ENCODE measurements at places on chromosomes 2 and 18.

DNA sequence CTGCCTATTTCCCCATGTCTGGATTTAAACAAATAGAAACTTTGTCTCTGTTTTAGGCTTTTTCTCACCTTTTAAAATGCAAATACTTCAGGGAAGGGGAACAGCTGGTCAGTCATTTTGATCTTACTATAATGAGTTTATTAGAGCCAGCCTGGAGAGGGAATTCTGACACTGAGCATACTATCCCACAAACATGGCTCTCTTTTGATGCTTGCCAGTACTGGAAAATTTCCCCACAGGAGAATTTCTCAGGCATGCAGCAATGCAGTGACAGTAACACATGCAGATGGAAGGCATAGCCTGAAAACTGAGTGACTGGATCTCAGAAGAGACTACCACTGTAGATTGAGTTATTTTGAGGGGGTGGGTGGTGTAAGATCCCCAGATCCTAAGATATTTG, 974.3 kb upstream of the CELF4 start:
- no peak for DNase-seq

GRCh38 chr2:207847807-207848544, 78.3 kb upstream of the FZD5 start:
- no peak for DNase-seq

- no peak for DNase-seq
These were observed 17.7 kb upstream of the NFE2L2 start for GRCh38 chr2:177282181-177282641.

- no peak for DNase-seq
These were observed 437.0 kb upstream of the MEIS1 start for GRCh38 chr2:65997961-65998360.

- DNase-seq: no peak
These were observed 1.0 kb downstream of the SP5 start for GRCh38 chr2:170715932-170716777.

DNA sequence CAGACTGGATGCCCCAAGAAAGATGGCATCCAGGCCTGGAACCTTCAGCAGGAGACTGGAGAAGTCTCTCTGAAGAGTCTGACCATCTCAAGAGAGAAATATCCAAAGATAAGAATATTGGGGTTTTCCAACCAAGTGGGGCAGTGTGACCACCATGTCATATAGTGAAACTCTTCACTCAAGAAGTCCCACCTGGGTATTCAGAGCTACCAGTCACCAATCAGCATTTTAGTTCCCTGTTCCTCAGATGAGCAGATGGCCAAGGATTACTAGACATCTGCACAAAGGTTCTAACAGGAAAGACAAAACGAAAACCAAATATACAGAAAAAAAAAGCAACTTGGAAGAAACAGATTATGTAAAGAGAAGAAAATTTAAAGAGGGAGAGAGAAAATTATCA, 38.5 kb upstream of the CXCR4 start:
- DNase-seq: no peak

GRCh38 chr2:58638256-58638805, 397.2 kb upstream of the FANCL start:
- DNase-seq: no peak

- peak; percentile 52 for DNase-seq
These were observed 17.9 kb downstream of the KCNIP3 start for GRCh38 chr2:95314964-95315611.

DNA sequence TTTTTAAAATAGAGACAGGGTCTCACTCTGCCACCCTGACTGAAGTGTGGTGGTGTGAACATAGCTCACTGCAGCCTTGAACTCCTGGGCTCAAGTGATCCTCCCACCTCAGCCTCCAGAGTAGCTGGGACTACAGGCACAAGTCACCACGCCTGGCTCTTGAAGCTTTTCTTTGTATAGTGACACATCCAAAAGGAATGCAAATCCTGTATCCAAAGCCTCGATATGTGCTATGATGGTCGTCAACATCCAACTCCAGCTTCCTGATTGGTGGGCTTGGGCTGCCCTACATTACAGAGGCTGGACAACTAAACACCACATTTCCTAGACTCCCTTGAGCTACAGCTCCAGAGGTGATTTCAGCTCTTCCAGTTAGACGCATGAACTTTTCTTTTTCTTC, 101.7 kb upstream of the PGAP1 start:
- DNase-seq: peak; percentile 10

DNA sequence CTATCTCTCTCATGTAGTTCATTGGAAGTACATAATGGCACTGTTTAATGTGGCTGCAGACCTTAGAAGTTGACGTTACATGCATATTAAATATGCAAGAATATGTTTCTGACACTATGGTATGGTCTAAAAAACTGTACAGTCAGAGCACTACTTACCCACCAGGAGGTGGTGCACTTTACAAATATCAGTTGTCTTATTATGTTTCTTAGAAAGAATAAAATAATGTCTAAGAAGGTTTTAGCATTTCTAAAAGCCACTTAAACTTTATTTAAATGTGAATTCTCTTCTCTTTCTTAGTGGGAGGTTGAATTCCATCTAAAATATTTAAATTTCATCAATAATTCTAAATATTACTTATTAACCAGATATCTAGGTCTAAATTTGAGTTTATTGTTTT, 4.3 kb downstream of the TMEFF2 start:
- DNase-seq: peak; percentile 4

- no peak for DNase-seq
These were observed 5.6 kb downstream of the CPSF3 start for GRCh38 chr2:9428965-9429577.

DNA sequence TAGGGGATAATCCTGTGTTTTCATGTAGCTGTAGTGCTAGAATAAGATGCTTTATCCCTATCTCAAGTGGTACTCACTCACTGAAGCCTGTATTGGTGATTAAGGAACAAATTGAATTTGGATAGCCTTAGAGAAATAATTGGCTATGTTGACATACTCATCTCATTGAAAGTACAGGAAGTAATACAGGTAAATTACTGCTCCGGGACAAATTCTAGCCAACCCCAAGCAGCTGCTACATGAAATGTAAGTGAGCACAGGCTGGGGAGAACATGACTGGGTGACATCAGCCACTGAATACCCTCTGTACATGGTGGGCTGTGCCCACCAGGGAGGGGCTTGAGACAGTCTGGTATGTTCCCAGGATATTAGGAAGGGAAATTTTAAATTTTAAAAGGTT, 188.4 kb upstream of the RASGRP3 start:
- DNase-seq: no peak

DNA sequence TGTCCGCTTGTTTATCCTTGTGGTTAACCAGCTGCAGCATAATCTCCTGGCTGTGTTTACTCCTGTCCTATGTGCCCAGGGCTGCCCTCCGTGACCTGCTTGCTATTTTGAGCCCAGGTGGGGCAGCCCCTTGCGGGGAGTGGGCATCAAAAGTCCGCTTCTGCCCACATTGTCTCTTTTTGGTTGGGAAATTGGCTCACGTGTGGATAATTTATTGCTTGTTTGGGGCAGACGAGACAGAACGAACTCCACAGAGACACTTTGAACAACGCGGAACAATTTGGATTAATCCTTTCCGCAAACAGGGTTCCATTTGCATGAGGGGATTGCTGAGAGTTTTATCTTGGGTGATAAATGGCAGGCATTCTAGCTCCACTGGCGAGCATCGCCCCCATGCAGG, 8.1 kb upstream of the CXCR4 start:
- no peak for DNase-seq

DNA sequence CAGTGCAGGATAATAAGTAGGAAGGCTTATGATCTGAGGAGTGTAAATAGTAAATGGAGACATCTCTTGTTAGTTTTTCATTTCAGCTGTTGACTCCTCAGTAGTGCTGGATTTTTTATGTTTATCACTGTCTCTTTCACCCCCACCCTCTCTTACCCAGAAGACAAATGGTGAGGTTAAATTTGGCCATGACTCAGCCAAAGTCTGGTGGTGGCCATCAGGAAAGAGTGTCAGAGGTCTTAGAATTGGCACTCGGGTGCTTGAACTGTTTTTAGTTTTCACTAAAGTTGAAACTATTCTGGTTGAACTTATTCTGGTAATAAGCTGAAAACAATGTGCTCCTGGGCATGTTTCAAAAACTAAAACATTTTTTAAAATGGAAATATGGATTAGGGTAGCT, 123.3 kb downstream of the FHOD3 start:
- DNase-seq: no peak

DNA sequence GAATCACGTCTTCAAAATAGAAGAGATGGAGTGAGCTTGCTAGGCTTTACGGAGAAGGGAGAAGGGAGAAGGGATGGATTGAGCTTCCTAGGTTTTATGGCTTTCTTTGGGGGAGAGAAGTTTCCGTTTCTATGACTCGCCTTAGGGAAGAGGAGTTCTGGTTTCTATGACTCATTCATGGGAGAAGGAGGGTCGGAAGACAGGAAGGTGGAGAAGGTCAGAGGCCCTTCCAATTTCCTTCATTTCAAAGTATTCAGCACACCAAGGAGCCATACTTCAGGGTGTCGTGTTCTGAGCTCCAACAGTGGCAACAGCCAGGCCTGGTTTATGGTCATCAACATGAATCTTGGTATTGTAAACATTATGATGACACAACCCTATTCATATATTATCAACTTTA, 284.7 kb upstream of the VWC2L start:
- no peak for DNase-seq

DNA sequence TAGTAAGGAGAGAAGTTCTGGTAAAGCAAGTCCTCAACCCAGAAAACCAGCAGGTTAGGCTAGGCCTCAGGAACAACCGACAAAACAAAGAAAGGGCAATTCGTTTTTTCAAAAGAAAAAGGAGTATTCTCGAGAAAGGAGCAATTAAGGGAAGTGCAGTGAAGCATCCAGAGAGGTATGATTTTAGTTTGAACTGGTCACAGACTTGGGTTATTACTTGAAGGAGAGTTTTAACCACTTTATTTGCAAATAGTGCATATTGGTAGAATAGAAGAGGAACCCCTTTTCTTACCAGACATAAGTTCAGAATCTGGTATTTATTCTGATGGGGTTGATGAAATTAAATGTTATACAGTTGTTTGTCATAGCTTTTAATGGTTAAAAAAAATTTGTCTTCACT, 110.0 kb upstream of the GCFC2 start:
- no peak for DNase-seq

- no peak for DNase-seq
These were observed 36.5 kb downstream of the ST3GAL5 start for GRCh38 chr2:85852152-85852840.

DNA sequence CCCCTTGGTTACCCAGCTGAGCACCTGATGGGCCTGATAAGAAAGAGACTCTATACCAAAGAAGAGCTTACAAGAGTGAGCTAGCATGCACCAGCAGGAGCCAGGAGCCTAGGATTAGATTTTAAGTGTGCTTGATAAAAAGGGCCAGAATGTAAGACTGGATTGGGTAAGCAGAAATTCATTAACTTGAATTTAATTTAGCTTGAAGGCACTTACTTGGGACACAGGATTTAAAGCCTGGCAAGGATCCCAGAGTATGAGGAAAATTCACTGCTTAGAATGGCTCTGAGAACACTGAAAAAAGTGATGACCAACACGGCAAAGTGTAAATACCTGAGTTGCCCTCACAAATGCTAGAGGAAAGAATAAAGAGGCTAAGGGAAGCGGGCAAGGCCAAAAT, 91.3 kb upstream of the RBBP8 start:
- no peak for DNase-seq

GRCh38 chr18:3584897-3585460, 135.0 kb downstream of the TGIF1 start:
- no peak for DNase-seq

DNA sequence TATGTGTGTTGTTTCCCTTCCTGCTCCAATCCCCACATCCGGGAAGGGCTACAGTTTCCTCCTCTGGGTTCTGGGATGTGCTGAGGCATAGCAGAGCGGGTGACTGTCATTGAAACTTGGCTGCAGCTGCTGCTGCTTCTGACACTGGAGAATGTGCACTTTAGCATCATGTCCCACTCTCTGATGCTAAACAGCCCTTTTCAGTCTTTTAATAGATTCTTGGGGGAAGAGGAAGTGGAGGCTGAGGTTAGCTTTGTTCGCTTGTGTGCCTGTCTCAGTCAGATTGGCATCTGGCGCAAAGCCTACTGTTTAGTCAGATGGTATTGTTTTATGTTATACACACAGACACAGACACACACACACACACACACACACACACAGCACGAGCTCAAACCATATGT, 136.5 kb upstream of the RND3 start:
- no peak for DNase-seq

GRCh38 chr2:54642677-54643430, 80.6 kb upstream of the EML6 start:
- no peak for DNase-seq

DNA sequence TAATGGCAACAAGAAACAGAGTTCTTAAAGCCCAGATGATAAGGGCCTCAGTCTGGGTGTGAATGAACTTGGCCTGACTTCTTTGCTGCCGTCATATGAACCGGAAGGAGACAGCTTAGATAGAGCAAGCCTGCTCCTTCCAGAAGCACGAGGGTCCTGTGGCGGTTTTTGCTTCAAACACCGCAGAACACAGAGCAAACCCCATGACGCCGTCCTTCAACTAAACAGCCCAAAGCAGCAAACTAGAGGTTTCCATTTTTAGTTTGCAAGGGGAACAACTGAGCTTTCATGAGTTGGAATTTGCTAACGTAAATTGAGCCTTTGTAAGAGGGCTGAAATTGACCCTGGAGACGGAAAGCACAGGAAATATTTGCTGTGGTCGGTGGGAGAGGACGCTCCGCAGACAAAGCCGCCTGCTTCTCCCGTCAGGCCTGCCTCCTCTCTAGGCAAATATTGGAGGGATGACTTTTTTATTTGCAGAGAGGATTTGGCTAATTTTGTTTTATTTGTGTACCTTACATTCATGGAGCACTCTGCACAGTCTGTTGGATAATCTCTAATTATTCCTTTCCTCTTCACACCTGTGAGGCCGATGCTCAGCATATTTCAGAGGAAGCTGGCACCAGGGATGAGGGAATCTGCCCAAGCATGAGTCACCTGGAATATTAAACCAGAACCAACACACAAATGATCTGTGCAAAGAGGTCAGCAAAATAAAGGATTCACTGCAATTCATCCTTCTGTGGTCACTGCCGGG, 134.0 kb upstream of the NCK2 start:
- no peak for DNase-seq

- DNase-seq: no peak
These were observed 4.0 kb upstream of the SLC66A2 start for GRCh38 chr18:79955302-79956075.

GRCh38 chr18:9364242-9364641, 29.7 kb downstream of the TWSG1 start:
- no peak for DNase-seq

GRCh38 chr2:105747254-105747894, 2.7 kb downstream of the NCK2 start:
- no peak for DNase-seq

GRCh38 chr2:186346216-186346615, 139.8 kb upstream of the ZC3H15 start:
- no peak for DNase-seq

- peak; percentile 81 for DNase-seq
These were observed at the start of gene PLCL1 for GRCh38 chr2:197804049-197804757. PLCL1 (plus strand) TSS chr2:197804593.

- no peak for DNase-seq
These were observed 92.4 kb upstream of the ZFP36L2 start for GRCh38 chr2:43318791-43319190.

- no peak for DNase-seq
These were observed 81.1 kb upstream of the OTOF start for GRCh38 chr2:26559044-26559405.

Data from A549 (cell line).